ENCODE measurements at places on chromosomes 16 and 17.

DNA sequence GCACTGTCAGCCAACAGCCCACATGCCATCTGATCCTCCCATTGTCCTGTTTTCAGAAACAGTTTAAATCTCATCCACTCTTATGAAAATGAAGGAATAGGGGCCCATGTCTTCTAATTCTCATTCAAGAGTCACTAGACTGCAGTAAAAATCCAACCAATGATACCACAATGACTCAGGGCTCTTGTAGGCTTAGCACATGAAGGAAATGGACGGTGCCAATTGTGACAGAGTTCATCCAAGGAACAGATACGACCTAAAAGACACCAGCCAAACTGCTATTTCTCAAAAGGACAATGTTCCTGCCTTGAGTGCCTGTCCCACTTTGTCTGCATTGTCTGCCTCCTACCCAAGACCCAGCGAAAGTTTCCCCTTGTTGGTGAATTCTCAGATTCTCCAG, 204.8 kb upstream of the COX10 start:
- no peak for DNase-seq

DNA sequence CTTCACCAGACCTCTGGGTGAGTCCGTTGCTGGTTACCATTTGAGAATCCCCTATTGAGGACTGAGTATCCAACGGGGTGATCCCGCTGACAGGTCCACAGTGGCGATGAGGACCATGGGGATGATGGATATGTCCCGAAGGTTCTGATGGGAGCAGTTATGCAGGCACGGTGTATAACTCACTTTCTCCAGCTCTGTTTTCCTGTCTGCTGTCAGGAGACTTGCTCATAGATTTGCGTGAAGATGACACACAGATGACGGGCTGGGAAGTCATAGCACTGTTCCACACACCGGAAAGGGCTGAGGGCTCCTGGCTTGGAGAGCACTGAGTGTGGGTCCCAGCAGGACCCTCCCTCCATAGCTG, 22.2 kb upstream of the ADCY7 start:
- no peak for DNase-seq

GRCh38 chr16:86768228-86768791, 190.0 kb downstream of the FOXL1 start:
- no peak for DNase-seq

DNA sequence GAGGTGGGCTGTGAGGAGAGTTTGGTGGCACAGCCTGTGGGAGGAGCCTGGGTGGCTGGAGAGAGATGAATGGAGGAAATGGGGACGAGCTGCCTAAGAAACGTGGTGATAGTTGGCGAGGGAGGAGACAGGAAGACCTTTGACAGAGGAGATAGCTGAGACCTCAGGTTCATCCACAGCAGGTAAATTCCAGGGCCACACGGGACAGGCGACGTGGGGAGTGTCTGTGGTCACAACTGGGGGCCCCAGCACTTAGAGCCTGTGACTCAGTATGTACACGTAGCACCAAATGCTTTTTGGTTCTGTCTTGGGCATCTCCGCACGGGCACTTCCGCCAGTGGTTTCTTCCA, 7.7 kb downstream of the MINK1 start:
- DNase-seq = no peak

GRCh38 chr17:72387487-72387886, 266.7 kb downstream of the SOX9 start:
- no peak for DNase-seq

DNA sequence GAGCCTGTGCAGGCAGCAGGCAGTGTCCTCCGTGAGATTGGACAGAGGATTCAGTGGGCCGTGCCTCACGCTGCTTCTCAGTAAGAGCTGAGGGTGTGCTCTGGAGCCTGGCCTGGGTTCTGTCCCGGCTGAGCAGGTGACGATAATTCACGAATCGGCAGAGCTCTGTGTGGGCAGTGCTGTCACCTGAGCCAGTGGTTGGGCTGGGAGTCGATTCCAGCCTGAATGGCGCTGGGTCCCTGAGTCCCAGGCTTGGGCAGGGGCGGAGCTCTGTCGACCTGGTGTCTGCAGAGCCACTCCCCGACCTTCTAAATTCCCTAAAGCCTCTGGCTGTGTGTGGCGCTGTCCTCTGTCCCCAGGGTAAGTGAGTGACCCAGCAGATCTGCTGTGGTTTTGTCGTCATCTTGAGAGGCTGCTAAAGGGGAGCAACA, 8.4 kb downstream of the ACSF3 start:
- DNase-seq = no peak

- DNase-seq = no peak
These were observed 1.4 kb downstream of the MEIOB start for GRCh38 chr16:1870365-1871082.

DNA sequence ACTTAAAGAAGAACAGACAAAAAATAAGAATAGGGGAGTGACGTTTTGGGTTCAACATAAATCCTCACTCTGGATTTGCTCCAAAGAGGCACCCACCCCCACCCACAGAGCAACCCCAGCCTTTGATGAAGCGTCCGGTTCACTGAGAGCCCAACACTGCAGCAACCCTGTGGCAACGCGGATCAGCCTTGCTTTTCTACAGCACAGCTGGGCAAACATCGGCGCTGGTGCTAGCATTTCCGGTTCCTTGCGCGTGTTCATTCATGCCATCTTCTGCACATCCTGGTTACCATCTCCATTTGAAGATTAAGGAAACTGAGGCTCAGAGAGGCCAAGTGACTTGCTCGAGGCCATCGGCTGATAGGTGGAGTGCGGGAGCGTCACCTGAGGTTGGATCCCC, 8.7 kb upstream of the GINS2 start:
- no peak for DNase-seq
